HepG2 (cell line): ENCODE measurements at places on chromosomes 16 and 17.
A peak's percentile ranks its signal among the peaks of the same experiment; 100 is the strongest.

GRCh38 chr17:35586569-35587073 lies 501 bp upstream of the AP2B1 start:
- no peak for DNase-seq

GRCh38 chr16:11868412-11868980 lies 17.2 kb upstream of the RSL1D1 start:
- no peak for DNase-seq

GRCh38 chr17:78538033-78538776 lies 39.0 kb downstream of the DNAH17 start:
- DNase-seq: peak; percentile 82

GRCh38 chr16:50213939-50214519 lies 52.3 kb upstream of the ADCY7 start:
- peak; percentile 58 for DNase-seq

- DNase-seq: peak; percentile 67
These were observed 11.2 kb downstream of the ENPP7 start for GRCh38 chr17:79741751-79742588.

DNA sequence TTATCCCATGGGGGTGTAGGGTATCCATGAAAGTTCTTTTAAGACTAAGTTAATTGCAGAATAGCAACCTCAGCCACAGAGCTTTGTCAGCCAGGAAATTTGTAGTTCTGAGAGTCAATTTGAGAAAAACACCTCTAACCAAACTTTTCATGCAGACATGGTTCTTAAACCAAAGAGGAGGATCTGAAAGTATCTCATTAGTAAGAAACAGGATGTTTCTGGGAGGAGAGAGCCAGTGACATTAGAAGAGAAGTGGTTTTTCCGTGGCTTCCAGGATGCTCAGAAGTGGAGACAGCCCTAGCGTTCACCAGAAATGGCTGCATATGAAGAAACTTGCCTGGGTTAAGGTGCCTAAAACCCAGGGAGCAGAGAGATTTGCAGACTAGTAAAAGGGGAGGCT lies 7.9 kb downstream of the GNAO1 start:
- DNase-seq: no peak

DNA sequence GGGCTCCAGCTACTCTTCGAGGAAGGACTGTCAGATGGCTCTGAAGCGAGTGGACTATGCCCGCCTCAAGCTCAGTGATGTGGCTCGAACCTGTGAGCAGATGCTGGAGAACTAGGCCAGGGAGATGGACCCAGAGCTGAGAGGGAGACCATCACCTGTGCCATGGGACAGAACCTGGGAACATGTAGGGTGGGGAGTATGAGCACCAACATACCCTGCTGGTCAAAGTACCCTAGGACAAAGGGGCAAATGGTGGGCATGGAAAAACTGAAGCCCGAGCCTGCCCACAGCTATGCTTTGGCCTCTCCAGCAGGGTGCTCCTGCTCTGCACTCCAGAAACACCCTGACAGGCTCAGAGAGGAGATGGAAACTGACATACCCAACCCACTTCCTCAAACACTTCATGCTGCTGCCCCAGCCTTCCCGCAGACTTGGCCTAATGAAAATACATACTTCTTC lies 1.9 kb downstream of the MED11 start:
- DNase-seq: peak; percentile 37

DNA sequence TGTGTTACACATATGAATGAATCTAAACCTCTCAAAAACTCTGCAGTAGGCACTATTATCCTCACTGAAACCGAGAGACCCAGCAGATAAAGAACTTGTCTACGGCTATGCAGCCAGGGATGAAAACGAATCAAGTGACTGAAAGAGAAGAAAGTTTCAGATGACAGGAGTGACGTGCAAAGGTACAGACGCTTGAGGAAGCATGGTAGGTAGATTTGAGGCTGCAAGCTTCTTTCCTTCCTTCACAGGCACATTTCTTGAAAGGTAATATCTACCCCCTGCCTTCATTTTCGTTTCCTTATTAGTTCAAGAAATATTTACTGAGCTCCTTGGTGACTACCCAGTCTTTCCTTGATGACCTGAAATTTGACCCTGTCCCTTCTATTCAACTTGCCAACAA lies 211.5 kb upstream of the AXIN2 start:
- no peak for DNase-seq

GRCh38 chr17:27601975-27602302 lies 29.0 kb upstream of the LGALS9 start:
- no peak for DNase-seq

- no peak for DNase-seq
These were observed 216.6 kb upstream of the CPHXL start for GRCh38 chr16:75942936-75943335.

- DNase-seq: no peak
These were observed 410.2 kb upstream of the PSMD7 start for GRCh38 chr16:73886426-73886825.

- no peak for DNase-seq
These were observed 1.8 kb upstream of the FLOT2 start for GRCh38 chr17:28899212-28899815.

GRCh38 chr16:81816793-81817210 lies 37.7 kb downstream of the PLCG2 start:
- no peak for DNase-seq

- no peak for DNase-seq
These were observed 18.3 kb downstream of the ODF4 start for GRCh38 chr17:8357910-8358309.

- no peak for DNase-seq
These were observed 130.8 kb upstream of the EEF2KMT start for GRCh38 chr16:5228369-5228768.

- no peak for DNase-seq
These were observed 34.9 kb downstream of the UBE2G1 start for GRCh38 chr17:4331614-4332013.

GRCh38 chr17:81681672-81682071 lies 1.9 kb downstream of the ARL16 start:
- DNase-seq: no peak

- DNase-seq: no peak
These were observed 2.5 kb downstream of the UBE2I start for GRCh38 chr16:1311738-1312466.

DNA sequence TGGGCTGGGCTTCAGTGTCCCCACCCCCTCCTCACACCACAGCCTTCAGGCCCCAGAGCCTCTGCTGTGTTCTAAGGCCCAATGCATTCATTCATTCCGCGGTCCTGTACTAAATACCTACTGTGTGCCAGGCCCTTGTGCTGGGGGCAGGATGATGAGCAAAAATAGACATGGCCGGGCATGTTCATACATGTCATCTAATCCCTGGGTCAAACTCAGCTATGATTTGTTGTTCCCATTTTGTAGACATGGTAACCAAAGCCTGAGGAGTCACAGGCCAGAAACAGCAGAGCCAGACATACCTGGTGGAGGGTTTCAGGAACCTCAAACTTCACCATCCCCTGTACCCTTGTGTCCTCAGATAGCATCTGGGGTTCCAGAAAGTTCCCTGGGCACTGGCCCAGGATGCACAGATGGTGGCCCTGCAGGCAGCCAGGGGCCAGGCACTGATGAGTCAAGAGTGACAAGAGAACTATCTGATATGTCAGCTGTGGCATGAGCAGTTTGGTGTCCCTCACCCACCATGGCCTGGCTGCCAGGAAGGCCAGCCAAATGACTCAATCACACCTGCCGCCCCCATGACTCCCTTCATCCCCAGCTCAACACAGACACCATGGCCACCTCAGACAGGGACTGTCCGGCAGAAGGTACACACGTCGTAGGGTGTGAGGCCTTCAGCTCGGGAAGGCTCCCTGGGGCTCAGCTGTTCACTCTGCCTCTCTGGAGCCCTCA lies 2.7 kb upstream of the RRAD start:
- no peak for DNase-seq

- DNase-seq: no peak
These were observed 41.6 kb downstream of the EPN2 start for GRCh38 chr17:19278729-19279128.
